ENCODE measurements at places on chromosomes 4 and X.

DNA sequence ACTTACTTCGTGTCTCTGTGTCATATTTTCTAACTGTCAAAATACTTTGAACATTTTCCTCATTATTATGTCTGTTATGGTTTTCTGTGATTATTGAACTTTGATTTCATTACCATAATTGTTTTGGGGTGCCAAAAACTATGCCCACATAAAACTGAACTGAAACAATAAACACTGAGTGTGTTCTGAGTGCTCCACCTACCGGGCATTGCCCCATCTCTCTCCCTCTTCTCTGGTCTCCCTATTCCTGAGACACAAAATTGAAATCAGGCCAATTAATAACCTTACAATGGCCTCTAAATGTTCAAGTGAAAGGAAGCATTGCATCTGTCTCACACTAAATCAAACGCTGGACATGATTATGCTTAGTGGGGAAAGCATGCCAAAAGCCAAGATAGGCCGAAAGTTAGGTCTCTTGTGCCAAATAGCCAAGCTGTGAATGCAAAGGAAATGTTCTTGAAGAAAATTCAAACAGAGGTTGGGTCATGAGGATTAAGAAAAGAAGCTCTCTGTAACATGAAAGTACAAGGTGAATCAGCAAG is 972.3 kb downstream of the PCDH7 start:
- DNase-seq = no peak

DNA sequence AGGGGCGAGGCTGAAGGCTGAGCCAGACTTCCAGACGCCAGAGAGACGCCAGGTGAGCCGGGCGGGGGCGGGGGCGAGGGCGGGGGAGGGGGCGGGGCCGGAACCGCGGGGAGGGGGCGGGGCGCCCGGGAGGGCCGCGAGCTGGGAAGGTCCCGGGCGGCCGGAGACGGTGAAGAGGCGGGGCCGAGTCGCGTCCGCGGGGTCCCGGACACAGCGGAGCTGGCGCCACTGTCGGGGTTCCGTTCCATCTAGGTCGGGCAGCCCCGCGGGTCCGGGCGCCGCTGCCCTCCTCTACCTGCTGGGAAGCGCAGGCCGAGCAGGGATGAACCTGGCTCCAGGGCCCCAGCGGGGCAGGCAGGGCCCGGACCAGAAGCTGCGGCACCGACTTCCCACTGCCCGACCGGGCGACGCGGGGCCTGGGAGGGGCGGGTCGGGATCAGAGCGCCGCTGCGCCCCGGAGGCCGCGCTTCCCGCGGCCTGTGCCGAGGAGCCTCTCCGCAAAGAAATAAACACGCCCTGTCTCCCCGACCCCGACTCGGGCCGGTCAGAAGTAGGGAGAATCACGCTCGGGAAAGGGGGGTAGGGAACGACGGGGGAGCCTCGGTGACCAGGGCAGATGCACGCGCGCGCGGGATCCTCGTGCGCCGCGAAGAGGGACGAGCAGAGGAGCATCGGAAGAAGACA is 10.6 kb downstream of the HMX1 start:
- no peak for DNase-seq

GRCh38 chr4:69536980-69537379 is 41.3 kb upstream of the UGT2B4 start:
- no peak for DNase-seq

DNA sequence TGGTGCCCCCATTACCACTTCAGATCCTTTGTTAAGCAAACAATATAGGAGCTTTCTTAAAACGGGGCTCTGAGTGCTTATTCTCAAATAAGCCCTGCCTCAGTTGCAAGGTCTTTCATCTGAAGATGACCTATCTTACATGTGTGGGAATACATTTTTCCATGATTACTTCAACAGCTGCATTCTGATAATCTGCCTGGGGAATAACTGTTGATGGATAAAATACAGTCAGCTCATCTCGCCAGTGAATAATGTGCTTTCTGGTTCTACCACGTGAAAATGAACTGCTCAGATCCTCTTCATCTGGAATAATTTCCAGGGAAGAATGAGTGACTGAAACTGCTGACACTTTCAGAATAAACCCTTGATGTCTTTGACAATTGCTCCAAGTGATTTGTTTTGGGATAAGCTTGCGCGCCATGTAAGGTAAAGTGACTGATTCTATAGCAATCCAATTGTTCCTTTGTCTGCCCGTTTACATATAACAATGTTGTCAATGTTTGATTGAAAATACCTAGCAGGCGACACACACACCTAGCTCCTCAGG is 161.3 kb downstream of the RTL9 start:
- DNase-seq = no peak

DNA sequence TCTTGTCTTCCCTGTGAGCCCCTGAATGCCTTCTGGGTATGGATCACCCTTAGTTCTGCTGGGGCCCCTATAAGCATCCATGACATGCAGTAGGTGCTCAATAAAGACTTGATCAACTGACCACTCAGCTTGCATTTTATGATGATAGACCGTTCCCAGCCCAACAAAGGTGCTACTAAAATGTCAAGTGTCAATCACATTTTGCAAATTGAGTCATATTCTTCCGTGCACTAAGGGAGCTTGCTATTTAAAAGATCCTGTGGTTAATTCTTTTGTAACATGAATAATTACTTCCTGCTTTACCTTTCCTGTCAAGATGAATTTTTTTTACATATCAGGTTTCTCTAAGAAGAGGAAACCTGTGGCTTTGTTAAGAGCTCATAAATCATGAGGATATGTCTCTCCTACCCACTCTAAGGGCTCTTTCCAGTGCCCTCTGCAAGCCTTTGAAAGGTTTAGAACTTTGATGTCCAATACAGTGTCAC is 47.6 kb downstream of the SH3KBP1 start:
- peak; percentile 23 for DNase-seq
